Thoracic aorta endothelial cell (primary cell): ENCODE measurements at places on chromosomes 12 and 14. TPM values are rescaled to one million over a fixed set of nuclear protein-coding genes. Genes with fewer than 3 reads are reported as not detected.

CMKLR1 gene
- 0.07 TPM in 1 of 2 replicates, not detected in the other for total RNA-seq

IFNG gene
- total RNA-seq: not detected in 2 replicates

SLC11A2 gene
- 53.2 and 58.2 TPM in 2 replicates for total RNA-seq

AICDA gene
- total RNA-seq: not detected in 2 replicates

PPP1R36 gene
- total RNA-seq: 0.29 and 0.40 TPM in 2 replicates

GLS2 gene
- 0.13 and 0.22 TPM in 2 replicates for total RNA-seq

KRT5 gene
- total RNA-seq: not detected in 2 replicates

BATF gene
- 1.7 TPM in 1 of 2 replicates, not detected in the other for total RNA-seq

ARHGEF25 gene
- 2.2 and 2.7 TPM in 2 replicates for total RNA-seq

TSHR gene
- total RNA-seq: not detected in 2 replicates

MMP19 gene
- 0.36 and 0.53 TPM in 2 replicates for total RNA-seq

BLOC1S1 gene
- 46.5 and 50.1 TPM in 2 replicates for total RNA-seq

KLRK1 gene
- total RNA-seq: not detected in 2 replicates

SLC7A8 gene
- 1.1 and 2.4 TPM in 2 replicates for total RNA-seq

VRTN gene
- not detected in 2 replicates for total RNA-seq

NGB gene
- not detected in 2 replicates for total RNA-seq

RIMKLB gene
- total RNA-seq: 77.1 and 105 TPM in 2 replicates

RAB2B gene
- total RNA-seq: 28.7 and 30.2 TPM in 2 replicates

PRIMA1 gene
- not detected in 2 replicates for total RNA-seq

ZDHHC17 gene
- total RNA-seq: 39.3 and 45.7 TPM in 2 replicates

SCN8A gene
- total RNA-seq: 21.8 and 37.7 TPM in 2 replicates

GPRC5A gene
- total RNA-seq: 18.0 and 48.8 TPM in 2 replicates

DBX2 gene
- total RNA-seq: not detected in 2 replicates

STAB2 gene
- not detected in 2 replicates for total RNA-seq

CCDC197 gene
- total RNA-seq: not detected in 2 replicates

P3H3 gene
- 56.1 and 68.3 TPM in 2 replicates for total RNA-seq

RFX4 gene
- total RNA-seq: not detected in 2 replicates

KSR2 gene
- 1.6 and 1.7 TPM in 2 replicates for total RNA-seq

PPM1H gene
- 2.0 and 2.8 TPM in 2 replicates for total RNA-seq

FSCB gene
- total RNA-seq: not detected in 2 replicates

TSPAN11 gene
- 1.9 and 3.2 TPM in 2 replicates for total RNA-seq

LRRK2 gene
- 3.6 and 4.5 TPM in 2 replicates for total RNA-seq

HHIPL1 gene
- total RNA-seq: 0.80 and 1.9 TPM in 2 replicates

PRPH gene
- total RNA-seq: 0.14 and 0.27 TPM in 2 replicates

OR6C3 gene
- not detected in 2 replicates for total RNA-seq

GDF3 gene
- total RNA-seq: 0.65 TPM in 1 of 2 replicates, not detected in the other

INHBC gene
- total RNA-seq: not detected in 2 replicates

ZBTB1 gene
- total RNA-seq: 46.5 and 66.5 TPM in 2 replicates

PAH gene
- total RNA-seq: not detected in 2 replicates

LRRC10 gene
- not detected in 2 replicates for total RNA-seq

SOX5 gene
- 1.3 and 3.2 TPM in 2 replicates for total RNA-seq

PLEKHD1 gene
- total RNA-seq: under 0.01 and 0.07 TPM in 2 replicates

PLEKHG3 gene
- total RNA-seq: 4.5 and 5.1 TPM in 2 replicates

LRP1-AS gene
- not detected in 2 replicates for total RNA-seq

CELA1 gene
- not detected in 2 replicates for total RNA-seq

TAS2R7 gene
- 0.13 and 0.14 TPM in 2 replicates for total RNA-seq

NRIP2 gene
- total RNA-seq: not detected in 2 replicates

SLC38A4 gene
- under 0.01 and 0.07 TPM in 2 replicates for total RNA-seq

PIWIL1 gene
- total RNA-seq: not detected in 2 replicates

NELL2 gene
- total RNA-seq: 0.13 and 1.4 TPM in 2 replicates

OR4N2 gene
- not detected in 2 replicates for total RNA-seq

FOXN4 gene
- not detected in 2 replicates for total RNA-seq

KLRF1 gene
- total RNA-seq: 0.27 TPM in 1 of 2 replicates, not detected in the other

GPR84 gene
- not detected in 2 replicates for total RNA-seq

SLCO1B1 gene
- total RNA-seq: not detected in 2 replicates

SUPT16H gene
- total RNA-seq: 115 and 125 TPM in 2 replicates

KRT8 gene
- total RNA-seq: 6.3 and 7.8 TPM in 2 replicates
